A549 treated with dexamethasone at 1 μM for 4 hours (cell line): ENCODE measurements at places on chromosomes 4 and X. TPM values are rescaled to one million over a fixed set of nuclear protein-coding genes. Genes with fewer than 3 reads are reported as not detected.

The PDGFRA gene
- total RNA-seq = 0.37 to 0.58 TPM (median 0.43 TPM) in 5 replicates

The TMSB15A gene
- total RNA-seq = 0.34 to 1.6 TPM (median 0.55 TPM) in 5 replicates

The CTAG2 gene
- not detected in 5 replicates for total RNA-seq

The PLA2G12A gene
- 10.7 to 14.6 TPM (median 12.1 TPM) in 5 replicates for total RNA-seq

The GPR143 gene
- total RNA-seq = 0.23 to 0.42 TPM (median 0.27 TPM) in 5 replicates

The C4orf51 gene
- not detected in 5 replicates for total RNA-seq

The MAGEB17 gene
- not detected in 5 replicates for total RNA-seq

The SERTM2 gene
- total RNA-seq = not detected in 5 replicates

The BMX gene
- total RNA-seq = not detected in 5 replicates

The UGT2B15 gene
- 0.04 to 0.14 TPM (median 0.13 TPM) in 5 replicates for total RNA-seq

The TNIP2 gene
- 38.0 to 45.8 TPM (median 43.7 TPM) in 5 replicates for total RNA-seq

The RS1 gene
- total RNA-seq = not detected in 5 replicates
